ENCODE measurements at places on chromosomes 12 and 14.

DNA sequence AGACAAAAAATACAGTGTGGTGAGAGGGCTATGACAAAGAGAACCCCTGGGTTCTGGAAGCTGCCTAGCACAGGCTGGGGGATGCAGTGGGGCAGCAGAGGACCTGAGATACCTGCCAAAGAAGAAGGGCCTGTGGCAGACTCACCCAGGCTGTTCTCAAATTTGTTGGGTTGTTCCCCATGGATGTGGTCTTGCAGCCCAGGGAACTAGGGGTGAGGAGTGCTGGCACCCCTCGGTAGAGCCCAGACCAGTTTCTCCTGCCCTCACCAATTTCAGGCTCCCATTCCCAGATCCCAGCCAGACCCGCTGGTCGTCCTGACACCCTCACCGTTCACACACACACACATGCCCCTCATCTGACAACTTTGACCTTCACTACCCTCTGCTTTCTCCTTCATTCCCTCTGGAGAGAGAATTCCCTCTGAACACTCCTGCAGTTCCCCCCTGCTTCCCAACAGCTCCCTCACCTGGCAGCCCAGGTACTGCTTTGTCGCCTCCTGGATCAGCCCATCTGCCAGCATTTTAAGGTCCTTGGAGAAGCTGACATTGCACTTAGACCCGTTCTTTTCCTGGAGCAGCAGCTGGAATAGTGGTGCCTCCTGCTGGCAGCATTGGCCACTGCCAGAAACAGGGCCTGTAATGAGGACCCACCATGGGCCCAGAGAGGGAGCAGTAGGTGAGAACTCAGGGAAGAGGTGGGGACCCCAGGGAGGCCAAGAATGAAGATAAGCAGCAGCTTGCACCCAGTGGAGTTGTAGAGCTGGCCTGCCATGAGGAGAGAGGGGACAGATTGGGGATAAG, 5.9 kb upstream of the GDF11 start:
- peak; percentile 59 for DNase-seq

- no peak for DNase-seq
Observed at GRCh38 chr14:55028066-55028465, 1.0 kb downstream of the SOCS4 start.

DNA sequence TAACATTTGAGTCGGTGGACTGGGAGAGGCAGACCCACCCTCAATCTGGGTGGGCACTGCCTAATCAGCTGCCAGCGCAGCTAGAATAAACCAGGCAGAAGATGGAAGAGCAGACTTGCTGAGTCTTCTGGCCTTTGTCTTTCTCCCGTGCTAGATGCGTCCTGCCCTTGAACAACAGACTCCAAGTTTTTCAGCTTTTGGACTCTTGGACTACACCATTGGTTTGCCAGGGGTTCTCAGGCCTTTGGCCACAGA, 27.2 kb upstream of the DNM1L start:
- DNase-seq = no peak

DNA sequence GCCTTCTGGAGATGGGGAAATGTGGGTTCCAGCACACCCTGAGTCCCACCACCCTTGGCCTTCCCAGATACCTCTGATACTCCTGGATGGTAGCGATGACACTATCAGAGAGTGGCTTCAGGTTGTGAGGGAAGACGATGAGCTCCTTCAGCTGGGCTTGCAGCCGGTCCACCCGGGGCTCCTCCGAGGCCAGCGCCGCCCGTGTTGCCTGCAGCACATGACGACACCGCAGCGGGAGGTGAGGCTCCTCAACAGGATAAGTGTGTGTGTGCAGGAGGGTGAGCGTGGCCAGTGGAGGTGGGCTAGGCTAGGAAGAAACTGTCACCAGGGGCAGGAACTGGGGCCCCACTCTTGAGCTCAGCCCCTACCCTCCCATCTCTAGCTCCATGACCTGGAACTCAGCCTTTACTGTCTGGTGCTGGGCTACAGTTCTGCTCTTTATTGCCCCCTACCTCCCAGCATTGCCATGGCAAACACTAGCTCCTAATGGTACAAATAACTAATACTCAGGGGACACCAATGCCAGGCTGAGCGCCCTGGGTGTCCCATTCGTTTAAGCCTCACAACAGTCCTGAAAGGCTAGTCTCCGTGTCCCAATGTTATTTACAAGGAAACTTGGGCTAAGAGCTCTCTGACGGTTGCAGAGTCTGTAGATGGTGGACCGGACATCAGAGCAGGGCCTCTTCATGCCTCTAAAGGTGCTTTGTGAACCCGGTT, 64.1 kb downstream of the SYNE3 start:
- DNase-seq = peak; percentile 61

DNA sequence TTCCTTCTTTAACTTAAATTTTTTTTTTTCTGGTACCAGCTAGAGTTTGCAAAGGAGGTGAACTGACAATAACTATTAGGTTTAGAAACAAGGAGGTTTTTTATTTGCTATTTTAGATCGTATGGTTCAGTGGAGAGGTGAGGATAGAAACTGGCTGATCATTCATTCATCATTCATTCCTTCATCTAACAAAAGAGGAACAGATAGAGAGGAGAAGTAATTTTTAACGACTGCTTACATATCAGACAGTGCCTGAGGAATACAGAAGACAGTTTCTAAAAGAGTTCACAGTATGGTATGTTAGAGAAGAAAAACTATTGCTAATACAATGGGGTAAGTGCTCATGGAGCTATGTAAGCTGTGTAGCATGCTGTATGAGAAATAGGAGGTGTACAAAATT, 111.1 kb downstream of the ERC1 start:
- DNase-seq = no peak

- DNase-seq = no peak
Observed at GRCh38 chr12:15808652-15809051, 19.5 kb upstream of the EPS8 start.

DNA sequence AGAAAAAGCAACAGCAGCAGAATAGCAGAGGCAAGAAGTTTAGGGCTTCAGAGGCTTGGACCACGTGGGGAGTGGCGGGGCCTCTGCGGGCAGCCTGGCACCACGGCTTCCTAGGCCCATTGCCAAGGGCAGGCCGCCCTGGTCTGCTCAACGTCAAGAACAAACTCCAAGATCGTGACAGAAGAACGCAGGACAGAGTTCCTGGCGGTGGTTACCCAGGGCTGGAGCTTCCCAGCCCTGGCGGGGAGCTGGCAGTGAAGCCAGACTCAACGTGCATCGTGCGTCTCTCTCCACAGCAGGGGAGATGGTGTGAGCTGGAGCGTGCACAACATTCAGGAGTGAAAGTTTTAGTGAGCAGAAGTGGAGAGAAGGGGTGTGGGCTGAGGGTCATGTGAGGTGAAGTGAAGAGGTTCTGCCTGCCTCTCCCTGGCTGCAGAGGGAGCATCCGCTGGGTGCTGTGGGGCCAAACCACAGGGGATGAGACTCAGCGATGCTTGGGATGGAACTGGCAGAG, 13.9 kb upstream of the CACNA2D4 start:
- DNase-seq = peak; percentile 40

DNA sequence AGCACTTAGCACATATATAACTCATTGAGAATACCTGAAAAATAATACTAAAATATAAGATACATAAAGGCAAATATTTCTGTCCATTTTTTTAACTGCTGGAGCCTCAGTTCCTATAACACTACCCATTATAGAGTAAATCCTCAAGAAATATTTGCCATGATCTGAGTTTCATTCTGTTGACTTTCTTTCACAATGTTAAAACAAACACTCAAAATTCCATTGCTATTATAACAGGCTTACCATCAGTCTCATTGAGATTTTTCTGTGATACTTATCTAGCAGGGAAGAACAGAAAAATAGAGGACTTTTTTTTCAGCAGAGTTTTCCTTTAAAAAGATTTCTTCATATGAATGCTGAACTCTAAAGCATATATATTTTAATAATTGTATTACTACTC, 24.5 kb downstream of the LMO3 start:
- DNase-seq = no peak

DNA sequence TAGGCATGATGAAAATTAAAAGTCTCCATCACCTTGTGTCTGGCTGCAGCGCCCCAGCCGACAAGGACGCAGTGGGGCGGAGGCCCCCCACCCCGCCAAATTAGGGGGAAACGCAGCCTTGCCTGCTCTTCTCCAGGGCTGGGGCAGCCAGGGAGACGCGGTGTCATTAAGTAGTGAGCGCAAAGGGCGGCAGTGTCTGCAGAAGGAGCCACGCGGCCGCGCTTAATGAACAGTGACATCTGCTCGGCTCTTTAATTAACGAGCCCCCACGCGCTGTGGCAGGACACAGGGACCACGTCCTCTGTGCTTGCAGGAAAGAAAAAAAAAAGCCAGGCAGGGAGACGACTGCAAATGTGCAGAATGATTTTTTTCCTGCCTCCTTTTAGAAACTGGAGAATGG, 93.4 kb upstream of the NCOR2 start:
- no peak for DNase-seq

GRCh38 chr12:47216150-47216677, 136.5 kb upstream of the AMIGO2 start:
- no peak for DNase-seq

DNA sequence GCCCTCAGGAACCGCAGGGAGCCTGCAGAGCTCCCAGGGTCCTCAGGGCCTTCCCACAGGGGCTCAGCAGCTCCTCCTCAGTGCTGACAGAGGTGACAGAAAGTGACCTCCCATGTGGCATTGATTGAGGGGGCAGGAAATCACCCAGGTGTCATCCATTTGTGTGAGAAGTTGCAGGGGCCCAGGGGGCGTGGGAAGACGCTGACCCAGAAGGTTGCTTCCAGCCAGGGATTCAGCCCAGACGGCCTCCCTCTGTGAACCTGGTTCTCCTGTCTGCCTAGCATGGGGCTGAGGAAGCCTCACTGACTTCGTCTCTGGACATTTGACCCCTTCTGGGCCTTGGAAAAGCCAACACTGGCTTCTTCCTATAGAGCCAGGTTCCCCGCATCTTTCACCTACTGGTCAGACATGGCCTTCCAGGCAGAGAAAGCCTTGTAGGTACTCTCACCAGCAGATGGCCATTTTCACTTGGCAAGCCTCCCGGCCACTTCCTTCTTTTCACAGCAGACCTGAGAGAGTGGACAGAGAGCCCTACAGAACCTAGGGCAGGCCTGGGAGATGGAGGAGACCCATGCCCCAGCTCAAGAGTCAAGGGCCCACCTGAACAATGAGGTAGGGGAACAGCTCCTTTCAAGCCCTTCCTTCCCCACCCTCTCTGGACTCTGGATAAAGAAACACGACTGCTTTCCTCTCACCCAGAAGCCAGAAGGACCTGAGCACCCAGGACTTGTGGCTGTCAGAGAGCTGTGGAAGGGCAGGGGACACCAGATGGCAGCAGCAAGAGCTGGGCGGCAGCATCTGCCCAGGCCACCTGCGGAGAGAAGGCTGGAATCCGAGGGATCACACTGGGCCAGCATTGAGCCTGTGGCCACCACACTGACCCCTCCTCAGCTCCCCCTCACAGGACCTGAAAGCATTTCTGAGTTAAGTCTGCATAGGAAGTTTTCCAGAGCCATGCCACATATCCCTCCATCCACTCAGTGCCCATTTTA, 377.8 kb downstream of the DPF3 start:
- DNase-seq = no peak

DNA sequence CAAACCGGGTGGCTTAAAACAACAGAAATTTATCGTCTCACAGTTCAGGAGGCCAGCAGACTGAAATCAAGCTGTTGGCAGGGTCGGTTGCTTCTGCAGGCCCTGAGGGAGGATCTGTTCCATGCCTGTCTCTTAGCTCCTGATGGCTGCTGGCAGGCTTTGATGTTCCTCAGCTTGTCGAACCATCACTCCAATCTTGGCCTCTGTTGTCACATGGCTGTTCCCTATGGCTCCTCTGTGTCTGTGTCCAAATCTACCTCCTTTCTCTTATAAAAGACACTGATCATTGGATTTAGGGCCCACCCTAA, 14.0 kb downstream of the NFATC4 start:
- DNase-seq = no peak

GRCh38 chr14:77310026-77310425, 10.7 kb downstream of the POMT2 start:
- DNase-seq = no peak

DNA sequence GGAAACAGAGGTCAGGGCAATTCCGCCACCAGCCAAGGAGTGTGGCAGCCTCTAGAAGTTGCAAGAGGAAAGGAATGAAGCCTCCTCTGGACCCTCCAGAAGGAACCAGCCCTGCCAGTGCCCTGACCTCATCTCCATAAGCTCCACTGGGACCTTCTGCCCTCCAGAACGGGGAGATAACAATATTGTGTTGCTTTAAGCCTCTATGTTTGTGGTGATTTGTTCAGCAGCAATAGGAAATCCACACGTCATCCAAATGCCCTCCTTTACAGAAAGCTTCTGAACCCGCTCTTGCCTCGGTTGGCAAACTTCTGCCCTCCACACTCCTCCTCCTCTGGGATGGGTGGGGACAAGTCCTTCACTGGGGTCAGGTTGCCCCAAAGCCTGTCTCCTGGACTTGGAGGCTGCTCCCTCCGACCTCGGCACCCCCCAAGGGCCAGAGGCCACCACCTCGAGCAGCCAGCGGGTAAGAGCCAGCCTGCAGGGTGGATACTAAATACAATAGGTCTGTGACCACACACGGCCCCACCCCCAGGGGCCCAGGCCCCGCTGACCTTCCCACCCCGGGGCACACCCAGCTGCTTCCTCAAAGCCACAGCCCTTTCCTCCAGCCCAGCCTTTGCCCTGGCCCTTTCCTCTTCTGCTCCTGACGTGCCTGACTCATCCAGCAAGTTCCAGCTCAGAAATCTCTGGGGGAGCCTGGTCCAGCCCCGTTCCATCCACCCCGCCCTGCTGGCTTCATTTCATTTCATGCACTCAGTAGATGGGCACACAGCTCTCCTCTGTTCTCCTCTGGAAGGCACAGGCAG, 58.7 kb upstream of the NCOR2 start:
- DNase-seq = no peak

DNA sequence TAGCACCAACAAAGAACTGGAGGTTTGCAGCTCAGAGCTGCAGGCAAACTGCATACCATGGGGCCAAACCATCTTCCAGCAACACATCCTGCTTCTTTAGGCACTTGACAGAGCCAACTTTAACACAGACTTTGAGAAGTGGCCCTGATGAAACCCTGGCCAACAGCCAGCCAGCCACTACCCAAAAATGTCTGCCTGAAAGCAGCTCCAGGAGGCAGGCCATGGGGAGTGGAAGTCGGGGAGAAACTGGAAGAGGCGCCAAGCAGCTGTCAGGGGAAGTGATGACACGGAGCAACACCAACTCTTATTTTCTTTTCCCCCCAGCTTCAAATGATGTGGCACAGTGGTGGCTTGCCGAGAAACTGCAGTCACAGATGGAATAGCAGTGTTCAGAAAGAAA, 110.9 kb upstream of the PLXNC1 start:
- no peak for DNase-seq

GRCh38 chr12:121139286-121139685, 6.6 kb downstream of the P2RX7 start:
- no peak for DNase-seq
